ENCODE measurements at places on chromosomes 1 and 21. TPM values are rescaled to one million over a fixed set of nuclear protein-coding genes. Genes with fewer than 3 reads are reported as not detected.

- peak; percentile 66 for DNase-seq
Observed at GRCh38 chr1:194076646-194077045, 890.2 kb upstream of the B3GALT2 start.

DNA sequence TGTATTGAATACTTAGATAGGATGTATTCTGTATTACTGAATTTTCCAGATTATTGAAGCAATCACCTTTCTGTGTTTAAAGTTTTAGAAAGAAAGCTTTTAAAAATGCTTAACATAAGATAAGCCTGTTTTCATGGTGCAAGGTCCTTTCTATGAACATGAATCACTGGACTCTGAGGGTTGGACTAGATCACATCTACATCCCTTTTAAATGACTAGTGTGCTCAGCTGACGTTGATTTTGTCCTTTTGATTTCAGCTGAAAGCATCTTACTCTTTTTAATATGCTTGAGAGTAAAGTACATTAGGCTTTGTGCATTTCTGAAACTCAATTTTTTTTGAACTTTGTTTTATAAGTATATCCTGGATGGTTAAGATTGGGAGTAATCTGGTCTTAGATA is 16.2 kb downstream of the MIER1 start:
- no peak for DNase-seq

GRCh38 chr21:42194863-42195262 is 24.1 kb upstream of the ABCG1 start:
- no peak for DNase-seq

- DNase-seq, result no peak
Observed at GRCh38 chr21:33546086-33546485, 3.2 kb downstream of the SON start.

DNA sequence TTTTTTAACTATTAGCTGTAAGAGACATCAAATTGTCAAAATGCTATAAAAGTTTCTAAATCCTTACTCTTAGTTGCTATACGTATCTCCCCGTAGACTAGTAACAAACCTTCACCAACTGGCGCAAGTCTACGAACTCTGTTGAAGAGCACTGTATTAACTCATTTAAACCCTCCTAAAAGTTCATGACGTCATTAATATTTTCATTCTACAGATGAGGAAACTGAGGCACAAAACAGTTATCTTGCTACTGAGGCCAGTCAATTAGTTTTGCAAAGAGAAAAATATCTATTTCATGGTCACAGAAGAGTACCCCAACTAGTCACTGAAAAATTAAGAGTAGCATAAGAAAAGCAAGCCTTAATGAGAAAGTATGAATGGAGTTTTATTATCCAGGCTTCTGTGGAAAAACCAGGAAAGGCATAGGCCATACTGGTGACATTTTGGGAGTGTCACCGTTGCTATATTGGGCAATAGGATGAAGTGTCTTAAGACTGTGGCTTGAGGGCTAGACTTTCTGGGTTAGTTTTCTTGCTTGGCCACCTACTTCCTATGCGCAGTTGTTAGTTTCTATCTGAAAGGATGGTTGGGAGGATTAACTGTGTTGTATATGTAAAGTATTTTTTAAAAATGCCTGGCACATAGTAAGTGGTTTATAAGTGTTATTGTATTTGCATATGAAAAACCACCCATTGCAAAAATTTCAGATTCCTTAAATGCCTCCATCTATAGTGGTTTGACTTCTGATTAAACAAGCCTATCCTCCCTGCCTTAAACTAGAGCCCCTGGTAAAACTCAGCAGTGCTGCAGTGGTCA is 52.4 kb upstream of the SYT14 start:
- no peak for DNase-seq

DNA sequence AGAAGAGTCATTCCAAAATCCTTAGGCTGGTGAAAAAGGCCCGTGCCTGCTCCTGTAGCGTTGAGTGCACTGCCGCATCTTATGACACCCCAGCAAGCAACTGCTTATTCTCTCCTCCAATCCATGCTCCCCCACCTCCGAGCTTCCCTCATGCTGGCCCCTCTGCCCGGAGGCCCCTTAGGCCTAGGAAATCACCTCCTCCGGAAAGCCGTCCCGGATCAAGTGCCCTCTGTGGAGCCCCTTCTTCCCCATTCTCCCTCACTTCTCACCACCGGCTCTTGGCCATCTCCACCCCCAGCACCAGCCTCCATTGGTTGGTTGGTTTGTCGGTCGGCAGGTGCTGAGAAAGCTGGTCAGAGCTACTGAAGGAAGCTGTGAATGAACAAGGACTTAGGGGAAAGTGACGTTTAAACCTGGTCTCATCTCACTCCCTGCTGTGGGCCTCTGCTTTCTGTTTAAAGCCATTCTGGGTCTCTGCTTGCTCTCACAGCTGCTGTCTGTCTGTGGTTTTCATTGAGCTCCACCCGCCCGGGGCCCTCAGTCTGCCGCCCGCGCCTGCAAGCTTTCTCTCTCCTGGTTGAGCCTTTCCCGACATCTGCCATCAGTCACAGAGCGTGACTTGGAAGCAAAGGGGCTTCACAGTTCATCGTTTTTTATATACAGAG is 122.2 kb downstream of the KCNN3 start:
- DNase-seq, result no peak

GRCh38 chr1:114756009-114756892 is 1.5 kb downstream of the CSDE1 start:
- peak; percentile 7 for DNase-seq

GRCh38 chr1:31739346-31739745 is 24.8 kb downstream of the ADGRB2 start:
- DNase-seq, result no peak

OR2L8 gene
- total RNA-seq, result not detected

DHRS3 gene
- 47.3 TPM for total RNA-seq

ERICH3 gene
- total RNA-seq, result not detected

Measured in M059J (cell line).